ENCODE measurements at places on chromosomes 4 and X.
A peak's percentile ranks its signal among the peaks of the same experiment; 100 is the strongest.

DNA sequence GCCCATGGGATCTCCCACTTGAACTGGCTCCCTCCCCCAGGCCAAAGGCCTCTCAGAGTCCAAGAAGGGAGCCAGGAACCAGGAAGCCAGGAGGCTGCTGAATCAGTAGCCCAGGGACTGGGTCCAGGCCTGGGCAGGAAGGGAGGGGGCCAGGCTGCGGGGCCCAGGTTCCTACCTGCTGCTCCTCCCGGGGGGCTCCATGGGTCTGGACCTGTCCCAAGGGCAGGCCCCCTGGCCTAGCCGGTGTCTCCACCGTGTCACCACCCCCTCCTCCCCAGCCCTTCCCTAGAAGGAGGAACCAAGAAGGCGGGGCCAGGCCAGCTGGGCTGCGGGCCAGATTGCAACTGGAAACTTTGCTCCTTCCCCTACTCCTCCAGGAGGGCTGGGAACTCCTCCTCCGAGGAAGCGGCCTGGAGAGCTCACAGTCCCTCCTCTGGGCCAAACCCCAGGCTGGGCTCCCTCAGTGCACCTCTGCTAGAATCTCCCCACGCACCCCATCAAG, at the start of gene IQSEC2:
TSS of gene IQSEC2 (minus strand) at position 264 of the 502 bp plus-strand sequence.
- peak; percentile 74 for DNase-seq

DNA sequence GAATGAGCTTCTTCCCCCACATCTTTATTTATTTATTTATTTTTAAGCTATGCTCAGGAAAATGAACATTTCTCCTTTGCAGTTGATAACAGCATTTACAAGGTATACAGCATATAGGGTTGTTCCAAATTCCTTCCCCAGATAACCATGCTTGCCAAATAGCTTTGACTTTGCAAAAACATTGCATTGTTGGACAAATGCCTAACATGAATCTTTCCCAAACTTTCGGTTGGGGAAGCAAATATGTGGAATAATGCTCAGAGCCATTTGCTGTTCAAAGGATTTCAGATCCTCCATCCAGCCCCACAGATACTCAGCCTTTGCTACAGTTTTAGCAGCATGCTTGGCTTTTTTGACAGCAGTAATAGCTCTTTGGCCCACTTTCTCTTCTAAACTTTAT, 127.2 kb upstream of the AGA start:
- DNase-seq, result peak; percentile 17

- DNase-seq, result no peak
Observed at GRCh38 chr4:126250006-126250405, 935.3 kb downstream of the FAT4 start.

DNA sequence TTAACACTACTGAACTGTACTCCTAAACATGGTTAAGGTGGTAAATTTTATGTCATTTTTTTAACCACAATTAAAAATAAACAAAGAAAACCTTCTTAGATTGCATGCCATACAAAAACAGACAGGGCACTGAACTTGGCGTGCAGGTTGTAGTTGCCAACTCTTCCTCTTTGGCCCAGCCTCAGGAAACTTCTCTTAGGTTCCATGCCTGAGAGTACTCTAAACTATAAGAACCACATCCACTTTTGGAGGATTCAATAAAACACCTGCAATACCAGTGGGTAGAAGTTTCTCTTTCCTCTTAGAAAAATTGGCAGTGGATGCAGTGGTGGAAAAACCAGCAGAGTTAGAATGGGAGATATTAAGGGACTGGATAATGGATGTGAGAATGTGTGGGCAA, 103.4 kb downstream of the LUZP4 start:
- no peak for DNase-seq

DNA sequence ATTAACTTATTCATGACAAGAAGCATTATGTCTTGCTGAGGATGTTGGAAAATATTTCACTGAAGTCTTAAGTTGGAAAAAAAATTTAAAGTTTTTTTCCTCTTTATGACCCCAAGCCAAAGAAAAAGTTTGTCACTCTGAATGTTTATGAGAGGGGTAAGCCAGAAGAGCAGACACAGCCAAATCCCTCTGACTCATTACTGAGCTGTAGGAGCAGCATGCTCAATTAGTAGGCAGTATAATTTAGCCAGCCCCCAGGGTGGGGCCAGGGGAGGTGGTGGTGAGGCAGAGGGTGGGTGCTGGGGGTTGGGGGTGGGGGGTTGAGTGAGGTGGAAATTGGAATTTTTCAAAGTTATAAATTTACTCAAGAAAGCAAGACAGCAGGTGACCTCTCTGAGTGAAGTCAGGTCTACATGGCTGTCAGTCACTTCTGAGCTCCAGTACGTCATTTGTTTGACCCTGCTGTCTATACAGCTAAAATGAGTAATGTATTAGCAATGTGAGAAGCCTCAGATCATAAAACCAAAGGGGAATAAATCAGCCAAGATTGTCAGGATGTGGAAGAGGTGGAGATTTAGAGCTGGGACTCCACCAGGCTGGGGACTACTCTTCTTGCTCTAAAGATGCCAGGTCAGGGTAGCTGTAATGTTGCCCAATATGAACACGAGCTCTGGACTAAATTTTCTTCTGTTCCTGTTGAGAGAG, 98.8 kb upstream of the NDP start:
- DNase-seq, result peak; percentile 14

- no peak for DNase-seq
Observed at GRCh38 chr4:67820903-67821302, 62.9 kb downstream of the TMPRSS11D start.

DNA sequence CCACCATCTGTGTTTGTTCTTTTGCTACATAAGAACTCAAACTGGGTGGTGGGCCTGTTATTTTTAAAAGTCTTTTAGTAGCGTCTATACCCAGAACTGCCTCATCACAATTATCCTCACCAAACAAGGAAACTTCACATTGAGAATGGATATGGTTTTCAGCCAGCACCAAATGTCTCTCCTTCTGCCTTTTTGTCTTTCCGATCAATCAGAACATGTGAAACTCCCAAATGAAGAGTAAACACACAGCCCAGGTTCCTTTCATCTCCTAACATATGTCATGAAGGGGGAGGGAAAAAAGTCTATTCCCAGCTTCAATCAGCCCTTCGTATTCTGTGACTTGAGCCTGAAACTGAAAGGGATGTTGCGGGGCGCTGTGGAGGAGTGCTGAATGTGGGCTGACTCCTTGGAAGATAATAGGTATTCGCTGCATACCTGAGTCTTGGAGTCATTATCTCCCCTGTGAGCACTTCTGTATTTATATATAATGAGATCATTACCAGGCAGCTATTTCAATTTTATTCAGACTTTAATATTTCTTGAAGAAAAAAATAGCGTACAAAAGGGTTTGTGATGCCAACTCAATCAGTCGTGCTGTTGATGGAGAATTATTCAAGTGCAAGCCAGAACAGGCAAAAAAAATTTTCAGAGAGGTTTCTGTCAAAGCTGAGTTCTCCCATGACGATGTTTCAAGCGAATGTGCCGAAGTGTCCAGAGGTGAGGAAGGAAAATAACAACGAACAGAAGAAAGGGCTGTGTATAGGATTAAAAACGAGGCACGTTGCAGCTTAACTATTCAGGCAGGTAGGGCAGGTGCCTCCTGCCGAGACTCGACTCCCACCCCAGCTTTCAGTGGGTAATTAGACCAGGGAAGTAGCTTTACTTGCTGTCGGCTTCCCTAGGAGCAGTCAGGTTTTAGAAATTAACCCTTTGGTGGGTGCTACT, 163.9 kb upstream of the NOCT start:
- DNase-seq, result no peak

- DNase-seq, result no peak
Observed at GRCh38 chr4:71526637-71527406, 188.0 kb downstream of the SLC4A4 start.

DNA sequence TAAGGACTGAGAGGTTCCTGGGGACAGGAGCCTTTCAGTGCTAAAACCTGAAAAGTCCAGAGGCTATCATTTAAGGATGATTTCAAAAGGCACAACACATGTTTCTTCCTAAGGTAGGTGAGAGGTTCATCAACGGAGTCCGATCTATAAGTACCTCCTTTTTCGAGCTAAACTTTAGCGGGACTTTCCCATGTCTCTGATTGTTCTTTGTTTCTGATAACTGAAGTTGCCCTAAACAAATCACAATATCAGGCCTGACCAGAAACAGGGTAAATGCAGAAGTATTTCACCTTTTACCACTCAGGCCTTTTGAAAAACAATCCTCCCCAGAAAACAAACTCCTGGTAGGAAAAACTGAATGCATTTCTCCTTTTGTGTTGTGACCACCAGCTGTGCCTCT, 17.6 kb downstream of the PIR start:
- DNase-seq, result no peak

GRCh38 chrX:115606861-115607260, 45.9 kb downstream of the PLS3 start:
- no peak for DNase-seq

- no peak for DNase-seq
Observed at GRCh38 chrX:11530621-11531020, 135.1 kb downstream of the ARHGAP6 start.

GRCh38 chrX:30955687-30956086, 66.6 kb upstream of the TAB3 start:
- no peak for DNase-seq
